ENCODE measurements at places on chromosomes 3 and 15. TPM values are rescaled to one million over a fixed set of nuclear protein-coding genes. Genes with fewer than 3 reads are reported as not detected.

EFCAB12 gene
- total RNA-seq: under 0.01 TPM

C3orf20 gene
- total RNA-seq: not detected

CLRN1 gene
- not detected for total RNA-seq

NEIL1 gene
- total RNA-seq: 4.4 TPM

CASR gene
- total RNA-seq: not detected

CELSR3 gene
- 2.1 TPM for total RNA-seq
